ENCODE measurements at places on chromosomes 12 and 14. TPM values are rescaled to one million over a fixed set of nuclear protein-coding genes. Genes with fewer than 3 reads are reported as not detected.

The TNFRSF1A gene
- 12.5 TPM for total RNA-seq

The KCNC2 gene
- total RNA-seq: 41.5 TPM

The POTEM gene
- not detected for total RNA-seq

The MGST1 gene
- 14.5 TPM for total RNA-seq

The BIN2 gene
- total RNA-seq: 2.3 TPM

The ATXN2 gene
- 99.4 TPM for total RNA-seq

The NOS1 gene
- 11.8 TPM for total RNA-seq

The IL31 gene
- total RNA-seq: not detected

The IL26 gene
- total RNA-seq: not detected

The RIC8B gene
- 47.7 TPM for total RNA-seq

The KRT71 gene
- not detected for total RNA-seq

The RERG gene
- total RNA-seq: 9.0 TPM

The LARP4 gene
- total RNA-seq: 67.4 TPM

The FBXO33 gene
- total RNA-seq: 17.8 TPM

The ADAM20 gene
- total RNA-seq: 3.7 TPM

The CORO1C gene
- total RNA-seq: 206 TPM

The GZMB gene
- not detected for total RNA-seq

The KRT5 gene
- total RNA-seq: 0.46 TPM

The GPRC5D gene
- total RNA-seq: not detected

All from diencephalon (tissue), 1 donor.